ENCODE measurements at places on chromosomes 11 and 22.

DNA sequence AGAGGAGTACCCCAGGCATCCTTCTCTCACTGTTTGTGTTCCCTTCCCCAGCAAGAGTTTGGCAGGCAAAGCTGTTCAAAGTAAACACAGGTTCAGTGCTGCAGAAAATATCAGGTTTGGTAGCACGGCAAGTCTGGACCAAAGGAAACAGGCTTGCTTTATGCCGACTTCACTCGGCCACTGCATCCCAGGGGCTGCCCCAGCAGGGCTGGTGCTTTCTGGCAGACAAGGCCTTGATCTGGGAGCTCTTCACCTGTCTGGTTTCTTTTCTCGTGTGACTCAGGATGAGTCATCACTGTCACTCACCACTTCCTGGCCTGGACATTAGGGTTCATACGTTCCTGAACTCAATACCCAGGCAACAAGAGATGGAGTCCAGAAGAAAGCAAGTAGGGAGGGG, 52.6 kb upstream of the NAV2 start:
- no peak for DNase-seq

DNA sequence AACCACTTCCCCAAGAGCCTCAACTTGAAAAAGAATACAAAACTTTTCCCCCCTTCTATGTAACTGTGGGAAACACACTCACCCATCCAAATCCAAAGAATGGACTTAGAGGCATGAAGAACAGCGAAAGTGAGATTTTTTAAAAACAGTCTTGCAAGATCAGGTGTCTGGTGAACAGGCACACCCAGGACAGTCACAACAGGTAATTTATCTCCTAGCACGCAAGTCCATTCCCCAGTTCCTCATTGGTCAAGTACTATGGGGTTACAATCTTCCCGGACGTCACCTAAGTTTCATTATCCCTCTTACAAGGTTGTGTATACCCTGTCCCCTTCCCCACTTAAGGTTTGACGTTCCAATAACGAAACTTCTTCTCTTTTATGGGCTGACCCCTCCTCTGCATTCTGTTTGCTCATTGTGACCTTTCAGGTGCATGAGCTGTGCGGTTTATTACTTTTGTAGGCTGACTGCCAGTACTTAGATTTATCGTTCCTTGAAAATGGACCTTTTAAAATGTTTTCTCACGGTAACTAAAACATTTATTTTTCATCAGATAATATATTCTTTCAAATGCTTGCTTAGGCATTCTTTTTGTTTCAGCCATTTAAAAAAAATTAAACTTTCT, 1401.9 kb downstream of the FAM181B start:
- no peak for DNase-seq

DNA sequence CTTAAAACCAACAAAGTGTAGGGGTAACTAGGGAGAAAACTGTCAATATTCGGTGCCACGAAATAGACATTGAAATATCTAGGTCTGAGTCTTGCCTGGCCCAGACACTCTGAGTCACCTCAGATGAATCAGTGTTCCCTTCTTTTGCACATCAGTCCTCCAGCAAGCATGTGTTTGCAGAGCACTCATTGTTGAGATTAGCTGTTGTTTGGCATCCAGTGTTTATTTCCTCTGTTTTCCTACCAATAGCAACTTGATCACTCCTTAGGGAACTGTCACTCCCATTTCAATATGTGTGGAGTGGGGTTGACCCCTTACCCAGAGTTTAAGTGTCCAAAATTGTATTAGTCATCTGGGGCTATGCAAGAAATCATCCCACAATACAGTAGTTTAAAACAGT, 4.7 kb upstream of the ASCC2 start:
- DNase-seq: no peak

DNA sequence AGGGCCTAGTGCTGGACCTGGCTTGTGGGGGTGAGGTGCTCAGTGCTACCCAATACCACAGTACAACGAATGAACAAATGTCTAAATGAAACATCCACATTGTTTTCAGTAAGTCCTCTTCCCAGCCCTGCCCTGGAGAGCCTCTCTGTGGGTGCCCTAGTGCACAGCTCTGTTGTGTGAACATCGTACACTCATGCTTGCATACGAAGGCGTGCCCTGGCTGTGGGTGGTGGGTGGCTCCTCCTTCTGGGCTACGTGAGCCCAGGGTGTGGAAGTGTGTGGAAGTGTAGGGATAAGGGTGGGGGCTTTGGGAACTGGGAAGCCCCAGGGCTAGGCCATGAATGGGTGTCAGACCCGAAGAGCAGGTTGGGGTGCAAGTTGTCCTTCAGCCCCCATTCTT, 592 bp upstream of the NLRX1 start:
- DNase-seq: no peak

DNA sequence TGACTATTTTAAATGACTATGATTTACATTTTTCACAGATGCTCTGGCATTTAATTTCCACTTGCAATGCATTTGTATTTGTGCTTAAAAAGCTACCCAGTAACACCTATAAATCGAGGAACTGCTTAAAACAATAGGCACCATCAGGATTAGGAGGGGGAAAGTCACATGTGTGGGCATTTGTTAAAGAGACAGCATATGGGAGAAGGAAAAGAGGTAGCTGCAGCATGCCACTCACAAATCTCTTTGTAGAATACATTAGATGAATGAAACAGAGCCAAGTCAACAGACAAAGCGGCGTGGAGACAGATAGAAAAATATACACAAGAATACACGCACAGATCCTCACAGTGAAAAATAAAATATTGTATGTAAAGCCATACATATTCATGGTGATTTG, 228.0 kb downstream of the CADM1 start:
- DNase-seq: no peak

GRCh38 chr22:40332319-40332781, 13.9 kb upstream of the ADSL start:
- no peak for DNase-seq

- DNase-seq: no peak
These were observed 50.9 kb downstream of the APIP start for GRCh38 chr11:34865261-34865660.

DNA sequence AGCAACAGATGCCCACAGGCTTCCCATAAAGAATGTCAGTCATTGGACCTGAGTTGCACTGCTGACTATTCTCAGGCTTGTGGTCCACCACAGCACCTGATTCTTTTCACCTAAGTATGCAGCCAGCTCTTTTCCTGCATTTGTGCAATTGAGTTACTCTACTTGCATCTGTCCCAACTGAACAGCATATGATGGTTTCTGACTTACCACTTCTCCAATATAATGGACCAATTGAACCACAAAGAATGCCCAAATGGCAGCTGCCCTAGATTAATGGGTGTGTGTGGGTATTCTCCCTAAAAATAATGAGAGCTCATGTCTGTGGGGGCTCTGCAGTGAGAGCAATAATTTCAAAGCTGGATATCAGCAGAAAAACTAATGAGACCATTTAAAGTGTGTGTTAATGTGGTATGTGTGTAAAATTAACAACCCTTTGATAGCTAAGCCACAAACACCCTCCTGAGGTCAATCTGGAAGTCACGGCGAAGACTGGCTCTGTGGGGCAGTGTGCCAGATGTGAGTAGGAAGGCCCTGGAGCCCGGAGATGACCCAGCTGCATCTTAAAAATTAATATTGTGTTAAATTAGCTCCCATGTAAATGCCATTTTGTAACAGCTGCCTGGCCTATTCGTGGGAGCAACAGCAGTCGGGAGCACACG, 43.8 kb downstream of the SC5D start:
- no peak for DNase-seq

DNA sequence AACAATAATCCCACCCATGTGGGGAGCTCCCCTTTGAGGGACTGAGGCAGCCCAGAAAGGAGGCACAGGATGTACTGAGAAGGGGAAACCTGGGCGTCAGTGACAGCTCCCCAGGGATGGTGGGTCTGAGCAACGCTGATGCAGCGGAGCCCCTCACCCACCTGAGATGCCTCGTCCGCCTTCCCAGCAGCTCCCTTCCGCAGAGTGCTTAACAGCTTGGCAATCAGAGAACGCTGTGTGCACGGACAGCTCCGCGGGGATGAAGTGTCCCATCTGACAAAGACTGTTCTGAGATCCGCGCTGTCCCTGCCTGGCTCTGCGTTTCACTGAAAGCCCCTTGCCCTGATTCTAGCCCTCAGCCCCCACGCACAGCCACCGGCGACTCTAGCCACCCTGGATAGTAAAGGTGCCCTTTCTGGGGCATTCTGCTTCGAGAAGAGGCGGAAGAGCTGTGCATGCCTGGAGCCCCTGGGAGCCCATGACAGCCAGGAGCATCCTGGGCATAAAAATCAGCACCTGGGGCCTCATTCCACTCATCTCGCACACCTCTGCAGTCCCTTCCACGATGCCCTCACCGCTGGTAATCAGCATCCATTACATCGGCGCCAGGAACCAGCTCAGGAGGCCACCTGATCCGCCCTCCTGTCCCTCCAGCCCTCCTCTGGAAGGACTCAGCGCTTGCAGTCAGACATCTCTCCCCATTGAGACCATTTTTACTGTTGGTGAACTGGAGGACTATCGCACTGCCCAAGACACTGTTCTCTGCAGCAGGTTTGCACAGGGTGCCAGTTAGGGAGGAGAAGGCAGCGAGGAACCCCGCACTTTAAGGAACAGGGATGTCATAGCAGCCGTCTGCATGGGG, 10.7 kb downstream of the KCNJ5 start:
- DNase-seq: no peak

DNA sequence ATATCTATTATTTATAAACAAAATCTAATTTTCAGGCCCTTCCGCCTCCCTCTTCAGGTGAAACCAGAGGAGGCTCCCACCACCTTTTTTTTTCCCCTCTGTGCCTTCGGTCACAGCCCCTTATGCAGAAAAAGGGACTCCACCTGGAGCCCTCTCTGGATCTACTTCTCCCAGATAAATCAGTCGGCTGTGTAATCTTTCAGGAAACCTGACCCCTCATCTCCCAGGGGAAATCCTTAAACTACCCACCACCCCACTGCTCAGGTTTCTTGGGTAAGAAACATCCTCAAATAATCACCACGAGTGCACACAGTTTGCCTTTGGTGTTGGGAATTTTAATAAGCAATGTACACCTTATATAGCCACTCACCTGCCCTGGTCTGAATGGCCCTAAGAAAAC, 104.2 kb downstream of the NAV2 start:
- DNase-seq: no peak

DNA sequence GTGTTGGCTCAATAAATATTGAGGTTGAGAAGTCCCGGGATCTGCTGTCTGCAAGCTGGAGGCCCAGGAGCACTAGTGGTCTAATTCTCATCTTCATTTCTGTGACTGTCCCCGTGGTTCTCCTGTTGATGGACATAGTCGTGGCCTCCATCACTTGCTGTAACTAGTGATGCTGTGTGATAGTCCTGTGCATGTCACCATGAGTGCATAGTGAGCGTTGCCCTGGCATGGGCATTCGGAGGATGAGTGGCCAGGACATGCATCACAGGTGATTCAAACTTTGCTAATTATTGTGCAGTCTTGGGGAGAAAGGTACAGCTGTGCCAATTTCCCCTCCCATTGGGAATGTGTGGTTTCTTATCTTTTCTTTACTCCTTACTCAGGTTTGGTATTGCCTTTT, 902.2 kb downstream of the BRD1 start:
- no peak for DNase-seq

DNA sequence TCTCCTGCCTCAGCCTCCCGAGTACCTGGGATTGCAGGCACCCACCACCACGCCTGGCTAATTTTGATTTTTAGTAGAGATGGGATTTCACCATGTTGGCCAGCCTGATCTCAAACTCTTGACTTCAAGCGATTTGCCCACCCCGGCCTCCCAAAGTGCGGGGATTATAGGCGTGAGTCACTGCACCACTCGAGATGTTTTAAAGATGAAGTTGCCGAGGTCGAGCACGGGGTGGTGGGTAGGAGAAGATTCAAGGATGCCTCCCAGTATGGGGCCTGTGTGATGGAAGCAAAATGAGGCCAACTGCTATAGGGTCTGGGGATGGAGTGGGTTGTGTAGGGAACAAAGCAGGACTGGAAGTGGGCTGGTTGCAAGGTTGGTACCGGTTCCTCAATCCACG, 245.2 kb downstream of the MN1 start:
- DNase-seq: no peak

GRCh38 chr11:82210011-82210410, 523.7 kb downstream of the FAM181B start:
- DNase-seq: no peak

DNA sequence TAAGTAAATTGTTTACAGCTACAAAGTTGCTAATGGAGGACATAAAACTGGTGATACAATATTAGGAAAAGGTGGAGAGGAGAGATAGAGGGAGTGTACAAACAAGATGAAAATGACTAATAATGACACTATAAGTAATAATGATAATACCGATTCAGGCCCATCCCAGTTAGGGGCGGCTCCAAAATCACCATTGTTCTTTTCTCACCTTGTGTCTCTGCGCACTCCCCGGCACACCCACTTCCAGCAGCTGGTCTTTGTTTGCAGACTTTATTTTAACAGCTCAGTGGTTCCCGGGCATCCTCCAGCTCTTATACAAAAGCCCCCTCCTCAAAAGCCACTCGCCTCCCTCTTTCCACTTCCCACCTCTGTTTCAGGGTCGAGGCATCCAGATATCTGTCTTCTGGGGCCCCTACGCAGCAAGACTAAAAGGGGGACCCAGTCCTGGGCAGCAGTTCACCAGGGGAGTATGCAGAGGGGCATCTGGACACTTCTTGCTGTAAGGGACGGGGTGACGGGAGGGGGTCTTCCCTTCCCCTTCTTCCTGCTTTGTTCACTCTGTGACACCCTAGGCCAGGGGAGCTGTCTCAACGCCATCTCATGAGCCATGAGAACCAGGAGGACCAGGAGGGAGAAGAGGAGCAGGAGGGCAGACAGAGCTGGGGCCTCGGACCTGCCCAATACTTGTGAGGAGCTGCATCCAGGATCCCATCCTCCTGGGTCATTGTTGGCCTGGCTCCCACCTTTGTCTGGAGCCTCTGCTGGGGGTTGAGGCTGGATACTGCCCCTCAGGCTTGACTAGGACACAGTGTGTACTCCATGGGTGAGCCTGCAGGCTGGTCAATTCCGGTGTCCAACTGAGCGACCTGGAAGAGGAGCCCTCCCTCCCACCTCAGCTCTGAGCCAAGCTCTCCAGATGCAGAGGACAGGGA, 2.7 kb downstream of the APOL2 start:
- DNase-seq: no peak

DNA sequence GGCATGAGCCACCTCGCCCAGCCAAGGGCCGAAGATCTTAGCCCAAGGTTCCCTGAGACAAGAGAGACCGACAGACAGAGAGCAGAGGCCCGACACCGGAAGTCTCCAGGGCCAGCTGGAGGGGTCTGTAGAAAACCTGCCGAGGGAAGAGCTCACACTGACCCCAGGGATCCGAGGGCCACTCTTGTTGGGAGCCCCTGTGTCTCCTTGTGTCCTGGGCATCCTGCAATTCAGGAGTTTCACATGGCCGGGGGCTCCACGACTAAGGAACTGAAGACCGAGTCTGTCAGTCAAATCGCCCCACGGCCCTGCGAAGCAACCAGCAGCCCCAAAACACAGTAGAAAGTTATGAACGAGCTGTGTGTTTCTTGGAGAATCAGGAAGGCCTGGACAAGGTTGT, 1482.0 kb downstream of the BRD1 start:
- no peak for DNase-seq

- no peak for DNase-seq
These were observed 8.1 kb upstream of the MOB2 start for GRCh38 chr11:1494650-1495049.

GRCh38 chr22:38754751-38755154, 1.0 kb downstream of the SUN2 start:
- no peak for DNase-seq

GRCh38 chr11:116037861-116038260, 533.6 kb upstream of the CADM1 start:
- no peak for DNase-seq

GRCh38 chr22:26648011-26648497, 9.3 kb upstream of the MIAT start:
- DNase-seq: no peak

GRCh38 chr22:23206915-23207314, 26.6 kb downstream of the BCR start:
- DNase-seq: no peak

GRCh38 chr11:68441466-68442230, 18.9 kb upstream of the PPP6R3 start:
- no peak for DNase-seq

Measured in activated CD8-positive, alpha-beta memory T cell treated with anti-CD3 and anti-CD28 coated beads for 48 hours (primary cell).